ENCODE measurements at places on chromosomes 12 and 14. TPM values are rescaled to one million over a fixed set of nuclear protein-coding genes. Genes with fewer than 3 reads are reported as not detected.

GYS2 gene
- total RNA-seq = not detected

NANOG gene
- total RNA-seq = not detected

PPP4R4 gene
- not detected for total RNA-seq

TAS2R30 gene
- 6.2 TPM for total RNA-seq

KRT78 gene
- total RNA-seq = not detected

ACSM4 gene
- total RNA-seq = not detected

FITM1 gene
- 0.13 TPM for total RNA-seq

KRT79 gene
- not detected for total RNA-seq

GLT1D1 gene
- not detected for total RNA-seq

HAL gene
- total RNA-seq = 0.19 TPM

IL25 gene
- not detected for total RNA-seq

LMO3 gene
- 0.99 TPM for total RNA-seq

SPTB gene
- under 0.01 TPM for total RNA-seq

C12orf56 gene
- total RNA-seq = 2.2 TPM

CFAP251 gene
- total RNA-seq = 8.7 TPM

GLS2 gene
- 0.13 TPM for total RNA-seq

LRP1 gene
- 490 TPM for total RNA-seq

TPH2 gene
- total RNA-seq = not detected

GTF2H3 gene
- 25.4 TPM for total RNA-seq

INHBC gene
- total RNA-seq = not detected

AGAP2 gene
- total RNA-seq = 0.19 TPM

NUP37 gene
- 25.6 TPM for total RNA-seq

INSM2 gene
- total RNA-seq = not detected

MYBPC1 gene
- total RNA-seq = not detected

RPS6KL1 gene
- total RNA-seq = 1.6 TPM

P2RX2 gene
- total RNA-seq = not detected

CLEC4C gene
- total RNA-seq = not detected

CCDC177 gene
- total RNA-seq = not detected

KRT1 gene
- not detected for total RNA-seq

WNT5B gene
- total RNA-seq = 15.2 TPM
